ENCODE measurements at places on chromosomes 2 and 18. TPM values are rescaled to one million over a fixed set of nuclear protein-coding genes. Genes with fewer than 3 reads are reported as not detected.

SKOR2 gene
- not detected for total RNA-seq

FKBP1B gene
- total RNA-seq = 12.2 TPM

PID1 gene
- 9.6 TPM for total RNA-seq

ROCK2 gene
- 14.1 TPM for total RNA-seq

PDE11A gene
- not detected for total RNA-seq

ATP8B1 gene
- total RNA-seq = 6.3 TPM

RFX8 gene
- total RNA-seq = 0.08 TPM

FLACC1 gene
- not detected for total RNA-seq

UGT1A5 gene
- total RNA-seq = not detected

TLX2 gene
- 0.08 TPM for total RNA-seq

ASXL3 gene
- 0.11 TPM for total RNA-seq

ANKRD44 gene
- 0.49 TPM for total RNA-seq

SERPINB12 gene
- total RNA-seq = not detected

CDK15 gene
- total RNA-seq = 0.16 TPM

CPO gene
- not detected for total RNA-seq

KANSL1L gene
- 3.0 TPM for total RNA-seq

SMYD1 gene
- not detected for total RNA-seq

UPP2 gene
- total RNA-seq = not detected

ERICH2 gene
- 1.4 TPM for total RNA-seq

SESTD1 gene
- 15.3 TPM for total RNA-seq

MFSD2B gene
- total RNA-seq = not detected

MAPRE3 gene
- total RNA-seq = 6.9 TPM

TMEM169 gene
- under 0.01 TPM for total RNA-seq

TFCP2L1 gene
- total RNA-seq = 16.7 TPM

UNC50 gene
- 49.7 TPM for total RNA-seq

ATF2 gene
- 26.8 TPM for total RNA-seq

SIX2 gene
- not detected for total RNA-seq

DNPEP gene
- 46.6 TPM for total RNA-seq
